Peyer's patch (tissue), 4 donors: ENCODE measurements at places on chromosomes 5 and 9. TPM values are rescaled to one million over a fixed set of nuclear protein-coding genes. Genes with fewer than 3 reads are reported as not detected.

DNA sequence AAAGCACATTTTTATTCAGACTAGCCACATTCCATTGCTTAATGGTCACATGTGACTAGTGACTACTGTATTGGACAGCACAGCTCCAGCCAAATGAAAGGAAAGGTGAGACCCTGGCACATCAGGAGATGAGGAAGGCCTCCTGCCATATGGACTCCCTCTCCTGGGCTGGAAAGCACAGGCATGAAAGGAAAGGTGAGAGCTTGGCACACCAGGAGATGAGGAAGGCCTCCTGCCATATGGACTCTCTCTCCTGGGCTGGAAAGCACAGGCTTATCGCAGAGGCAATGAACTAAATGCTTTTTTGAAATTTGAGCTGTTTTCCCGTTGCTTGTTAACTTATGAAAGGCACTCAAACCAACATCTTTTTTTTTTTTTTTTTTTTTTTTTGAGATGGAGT is 144.8 kb upstream of the SLC12A2 start:
- DNase-seq: no peak

- DNase-seq: no peak
Observed at GRCh38 chr5:113223831-113224604, 210.8 kb downstream of the TSSK1B start.

GRCh38 chr9:78021697-78022096 is 9.9 kb downstream of the GNAQ start:
- no peak for DNase-seq

GRCh38 chr9:85237478-85237877 is 504.3 kb downstream of the AGTPBP1 start:
- DNase-seq: no peak

- no peak for DNase-seq
Observed at GRCh38 chr5:145787001-145787400, 48.1 kb downstream of the PRELID2 start.

PCDHGA5 gene
- total RNA-seq: 10.7 TPM

SPATA31E1 gene
- not detected for total RNA-seq

CRB2 gene
- total RNA-seq: not detected

DNA sequence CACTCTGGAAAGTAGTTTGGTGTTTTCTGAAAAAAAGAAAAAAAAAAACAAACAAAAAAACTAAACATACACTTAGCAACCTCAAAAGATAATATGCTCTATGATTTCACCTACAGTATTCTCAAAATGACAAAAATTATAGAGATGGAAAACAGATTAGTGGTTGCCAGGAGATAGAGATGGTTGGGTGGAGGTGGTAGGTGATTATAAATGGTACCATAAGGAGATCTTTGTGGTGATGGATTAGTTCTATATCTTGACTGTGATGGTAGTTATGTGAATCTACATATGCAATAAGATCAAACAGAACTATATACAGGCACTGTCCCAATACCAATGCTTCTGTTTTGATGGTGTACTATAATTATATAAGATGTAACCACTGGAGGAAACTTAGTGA is 32.0 kb downstream of the PTBP3 start:
- DNase-seq: no peak

GRCh38 chr5:174141398-174141797 is 95.9 kb downstream of the NSG2 start:
- no peak for DNase-seq

GRCh38 chr5:61730866-61731265 is 398.8 kb downstream of the ZSWIM6 start:
- DNase-seq: no peak

DNA sequence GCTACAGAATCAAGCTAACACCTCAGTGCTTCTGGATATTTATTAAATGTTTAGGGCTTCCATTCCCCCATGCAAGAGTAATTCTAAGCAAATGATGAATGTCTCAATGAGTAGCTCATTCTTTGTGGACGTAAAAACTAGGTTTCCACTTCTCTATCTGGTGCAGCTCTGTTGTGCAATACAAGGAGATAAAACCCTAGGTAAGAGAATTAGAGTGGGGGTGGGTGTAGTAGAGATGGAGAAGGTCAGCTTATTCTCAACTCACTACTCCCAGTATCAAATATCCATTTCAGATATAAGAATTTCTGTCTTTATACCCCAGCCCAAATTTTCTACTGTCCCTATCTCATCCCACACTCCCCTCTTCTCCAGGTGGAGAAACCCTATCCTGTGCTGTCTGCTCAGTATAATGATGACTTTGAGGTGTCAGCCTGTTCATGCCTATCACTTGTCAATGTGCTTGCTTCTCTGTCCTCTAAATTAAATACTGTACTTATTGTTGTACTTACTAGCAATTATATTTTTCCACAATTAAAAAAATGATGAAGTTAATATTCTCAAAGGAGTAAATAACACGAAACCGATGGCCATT is 4.3 kb upstream of the FYB1 start:
- DNase-seq: no peak

GRCh38 chr9:132238992-132239391 is 77.1 kb downstream of the NTNG2 start:
- DNase-seq: no peak

ACOT12 gene
- total RNA-seq: not detected

GRCh38 chr5:36915653-36916052 is 39.1 kb downstream of the NIPBL start:
- DNase-seq: no peak

- DNase-seq: no peak
Observed at GRCh38 chr5:16815432-16815831, 120.7 kb downstream of the MYO10 start.

DNA sequence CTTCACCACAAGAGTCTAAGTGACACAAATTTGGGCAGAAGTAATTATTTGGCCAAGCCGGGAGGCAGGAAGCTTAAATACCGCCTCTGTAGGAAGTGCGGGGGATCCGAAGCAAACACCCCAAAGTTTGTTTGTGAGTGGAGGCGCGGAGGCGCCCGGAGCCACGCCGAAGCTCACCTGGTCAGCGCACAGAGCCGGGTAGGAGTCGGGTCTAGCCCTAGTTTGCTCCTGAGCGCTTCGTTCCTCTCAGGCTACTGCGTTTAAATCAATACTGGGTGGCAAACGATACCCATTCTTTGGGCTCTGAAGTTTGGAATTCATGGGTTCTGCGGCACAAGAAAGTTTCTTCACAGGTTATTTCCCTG is 855 bp downstream of the MCC start:
- DNase-seq: no peak

GRCh38 chr9:115000217-115000639 is 69.8 kb upstream of the TNFSF8 start:
- no peak for DNase-seq

GRCh38 chr9:111601237-111602018 is 2.0 kb upstream of the PTGR1 start:
- no peak for DNase-seq

DNA sequence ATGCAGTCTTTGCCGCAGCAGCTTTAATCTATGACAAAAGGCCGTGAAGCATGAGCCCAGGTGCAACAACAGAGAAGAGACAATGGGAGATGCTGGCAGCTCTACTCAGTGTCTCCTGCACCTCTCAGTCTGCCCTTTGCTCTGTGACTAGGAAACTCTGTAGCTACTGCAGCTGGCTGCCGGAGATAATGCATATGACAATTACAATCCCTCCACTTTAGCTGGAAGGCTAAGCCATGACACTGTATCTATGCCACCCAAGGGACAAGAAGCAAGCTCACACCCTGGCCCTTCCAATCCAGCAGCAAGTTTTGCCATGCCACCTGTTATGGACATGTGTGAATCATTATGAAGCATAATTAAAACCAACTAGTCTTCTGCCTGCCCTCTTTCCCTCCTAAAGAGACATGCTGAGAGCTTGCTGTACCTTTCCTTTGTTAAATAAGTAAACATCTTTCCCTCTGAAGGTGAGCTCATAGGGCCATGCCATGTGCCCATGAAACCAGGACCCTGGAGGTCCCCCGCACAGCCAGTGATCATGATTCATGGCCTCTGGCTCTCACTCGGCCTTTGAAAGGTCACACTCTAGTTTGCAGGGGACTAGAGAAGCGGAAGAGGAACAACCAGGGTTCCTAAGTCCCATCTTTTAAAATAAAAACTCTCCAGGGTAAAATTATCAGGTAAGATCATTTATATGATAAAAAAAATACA is 219.4 kb downstream of the SPOCK1 start:
- DNase-seq: no peak

ANKRD31 gene
- total RNA-seq: not detected

IL6ST gene
- total RNA-seq: 179 TPM

DNA sequence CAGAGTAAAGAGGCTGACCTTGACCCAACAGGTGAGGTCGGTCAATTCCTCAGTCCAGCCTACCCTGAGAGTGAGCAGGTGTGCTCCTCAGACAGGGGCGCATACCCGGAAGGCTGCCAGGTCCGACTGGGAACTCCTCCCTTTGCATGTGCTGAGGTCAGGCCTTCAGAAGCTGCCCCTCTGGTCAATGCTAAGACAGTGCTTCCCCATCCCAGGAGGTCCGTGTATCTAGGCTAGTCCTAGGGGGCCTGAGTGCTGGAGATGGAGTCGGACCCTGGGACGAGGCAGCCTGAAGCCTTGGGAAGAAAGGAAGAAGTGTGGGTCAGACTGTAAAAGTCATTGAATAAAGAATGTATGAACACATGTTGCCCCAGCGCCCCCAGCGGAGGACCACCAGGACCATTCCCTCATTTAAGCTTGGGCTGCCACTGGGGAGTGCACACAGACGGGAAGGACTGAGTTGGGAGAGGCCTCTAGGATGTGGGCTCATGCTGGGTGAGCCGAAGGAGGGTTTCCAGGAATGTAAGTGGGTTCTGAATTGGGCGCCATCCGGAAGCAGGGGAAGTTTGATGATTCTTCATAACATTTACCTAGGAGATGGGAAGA is 41.0 kb upstream of the GFPT2 start:
- DNase-seq: no peak

GRM6 gene
- total RNA-seq: not detected

DNA sequence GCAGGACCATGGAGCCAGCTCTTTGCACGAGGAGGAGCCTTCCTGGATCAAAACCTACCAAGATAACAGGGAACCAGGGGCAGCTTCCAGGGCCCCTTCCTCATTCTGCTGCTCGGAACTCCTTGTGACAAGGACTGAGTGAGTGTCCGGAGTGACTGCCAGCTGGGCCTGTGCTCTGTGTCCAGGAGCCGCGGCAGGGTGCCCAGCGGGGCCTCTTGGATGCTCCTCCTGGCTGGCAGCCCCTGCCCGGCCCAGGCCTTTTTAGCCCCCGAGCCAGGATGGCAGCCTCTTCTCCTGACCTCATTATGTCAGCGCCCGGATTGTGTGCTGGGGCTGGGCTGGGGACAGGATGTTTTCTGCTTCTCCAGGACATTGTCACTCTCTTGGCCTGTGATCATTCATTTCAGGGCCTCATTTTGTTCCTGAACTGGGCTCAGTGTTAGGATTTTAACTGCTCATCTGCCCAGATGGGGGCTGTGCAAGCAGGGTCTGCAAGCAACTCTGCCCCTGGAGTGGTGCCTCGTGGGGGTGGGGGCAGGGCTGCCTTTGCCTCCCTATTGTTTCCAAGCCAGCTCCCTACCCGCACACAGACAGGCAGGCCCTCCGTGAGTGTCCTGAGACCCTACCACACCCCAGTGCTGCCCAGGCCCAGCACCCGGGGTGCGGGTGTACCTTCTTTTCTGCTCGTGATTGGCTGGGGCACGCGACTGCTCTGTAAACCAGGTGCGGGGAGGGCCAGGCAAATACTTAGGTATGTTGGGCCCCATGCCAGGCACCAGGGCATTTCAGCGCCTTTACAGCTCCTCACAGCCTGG is 161.6 kb downstream of the COL23A1 start:
- DNase-seq: no peak

GRCh38 chr5:40198736-40199135 is 481.0 kb upstream of the PTGER4 start:
- DNase-seq: no peak

GRCh38 chr5:103414604-103415003 is 148.0 kb downstream of the NUDT12 start:
- no peak for DNase-seq

OTULINL gene
- 32.1 TPM for total RNA-seq

- DNase-seq: no peak
Observed at GRCh38 chr5:107605596-107606125, 65.1 kb downstream of the EFNA5 start.

NME5 gene
- not detected for total RNA-seq

- DNase-seq: no peak
Observed at GRCh38 chr9:35488566-35489312, 1.2 kb upstream of the RUSC2 start.

GRCh38 chr5:136754216-136754615 is 388.9 kb upstream of the TRPC7 start:
- DNase-seq: no peak

DNA sequence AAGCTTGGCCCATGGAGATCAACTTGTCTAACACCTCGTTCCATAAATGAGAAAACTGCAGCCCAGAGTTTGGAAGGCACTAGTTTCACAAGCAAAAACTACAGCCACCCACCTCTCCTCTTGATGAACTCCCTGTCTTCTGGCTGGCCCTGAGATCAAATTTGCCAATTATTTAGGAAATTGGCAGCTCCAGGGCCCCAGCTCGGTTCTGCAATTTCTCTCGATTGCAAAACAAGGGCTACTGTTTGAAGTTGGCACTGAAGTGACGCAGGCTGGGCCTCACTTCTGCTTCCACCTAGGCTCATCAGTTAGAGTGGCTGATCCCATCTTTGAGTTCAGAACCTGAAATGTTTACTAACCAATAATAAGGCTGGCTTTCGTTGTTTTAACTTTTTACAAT is 3.7 kb upstream of the GPX3 start:
- DNase-seq: no peak

GRCh38 chr5:96219580-96220281 is 213.3 kb downstream of the PCSK1 start:
- DNase-seq: no peak

TMEM232 gene
- total RNA-seq: 3.3 TPM

GRCh38 chr5:93107805-93108520 is 473.1 kb downstream of the NR2F1-AS1 start:
- no peak for DNase-seq

DNA sequence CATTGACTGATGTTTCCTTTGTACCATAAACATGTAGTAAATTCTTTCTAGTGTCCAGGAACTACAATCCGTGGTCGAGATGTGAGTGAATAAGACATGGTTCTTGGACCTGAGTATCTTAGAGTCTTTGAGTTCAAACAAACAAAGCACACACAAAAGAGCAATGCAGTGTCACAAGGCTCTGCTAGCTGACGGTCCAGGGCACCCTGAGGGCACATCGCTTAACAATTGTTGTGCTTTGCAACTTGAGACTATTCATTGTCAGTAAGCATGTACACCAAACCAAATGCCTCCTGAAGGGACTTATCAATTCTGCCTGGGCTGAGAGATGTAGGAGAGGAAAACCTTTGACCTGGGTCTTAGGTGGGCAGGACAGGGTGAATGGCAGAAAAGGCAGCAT is 84.8 kb downstream of the CAMK4 start:
- DNase-seq: no peak

FAM78A gene
- total RNA-seq: 3.2 TPM

ARHGEF39 gene
- 19.8 TPM for total RNA-seq

DNA sequence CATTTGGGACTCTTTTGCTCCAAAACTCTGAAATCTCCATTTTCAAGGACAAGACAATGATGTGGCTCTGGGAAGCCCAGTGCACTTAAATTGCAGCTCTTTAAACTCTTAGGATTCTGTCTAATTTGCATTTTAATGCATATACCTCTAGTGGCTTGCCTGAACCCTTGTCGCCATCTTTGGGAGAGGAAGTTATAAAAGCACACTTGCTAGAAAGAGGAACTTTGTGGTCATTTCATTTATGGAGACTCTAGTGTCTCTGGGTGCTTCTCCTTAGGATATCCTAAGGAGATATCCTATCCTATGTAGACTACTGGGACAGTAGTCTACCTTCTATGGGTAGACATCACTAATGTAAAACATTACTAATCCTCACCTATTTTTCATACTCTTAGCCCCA is 77.3 kb upstream of the SLC1A3 start:
- DNase-seq: no peak

GRCh38 chr5:72383726-72384125 is 63.6 kb downstream of the PTCD2 start:
- no peak for DNase-seq
